ENCODE measurements at places on chromosomes 7 and 10. TPM values are rescaled to one million over a fixed set of nuclear protein-coding genes. Genes with fewer than 3 reads are reported as not detected.

GRCh38 chr10:49388161-49388560 is 7.7 kb downstream of the DRGX start:
- no peaks in the 10 kb centered on the region for H3K4me1 ChIP-seq
- H3K36me3 ChIP-seq: no peaks in the 10 kb centered on the region
- no peak overlapping the region for H3K4me3 ChIP-seq
- no peak for DNase-seq
- H3K27ac ChIP-seq: no peak overlapping the region
- peaks cover 30% of the 10 kb centered on the region for H3K27me3 ChIP-seq

GRCh38 chr10:102504976-102505300 is 1.2 kb downstream of the SUFU start:
- H3K36me3 ChIP-seq: peaks cover 19% of the 10 kb centered on the region
- DNase-seq: no peak
- peak overlapping the region; percentile 96 for H3K4me3 ChIP-seq
- H3K27me3 ChIP-seq: no peaks in the 10 kb centered on the region
- H3K27ac ChIP-seq: no peak overlapping the region

DNA sequence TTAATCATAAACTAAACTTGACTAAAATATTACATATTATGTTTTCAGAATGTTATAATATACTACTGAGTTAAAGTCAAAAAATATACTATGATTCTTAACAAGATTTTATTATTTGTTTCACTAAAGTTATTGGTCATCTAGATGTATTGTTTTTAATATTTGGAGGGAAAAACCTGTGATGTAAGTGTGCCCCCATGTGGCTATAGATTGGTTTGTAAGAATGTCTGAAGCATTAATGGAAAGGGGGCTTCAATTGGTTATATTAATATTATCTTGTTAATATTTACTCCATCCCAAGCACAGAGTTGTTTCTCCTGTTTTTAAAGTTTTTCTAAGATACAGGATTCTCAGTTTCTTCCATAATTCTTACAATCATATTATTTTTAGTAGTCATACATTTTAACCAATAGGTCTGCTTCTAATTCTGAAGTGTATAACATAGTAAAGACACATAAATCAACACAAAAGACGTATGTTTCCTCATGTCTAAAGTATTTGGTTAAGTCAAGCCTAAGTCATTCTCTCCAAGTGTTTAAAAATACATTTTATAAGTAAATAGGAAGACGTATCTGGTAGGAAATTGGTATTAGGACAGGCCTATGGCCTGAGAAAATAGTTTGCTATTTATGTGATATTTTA is 58.0 kb downstream of the GNAT3 start:
- DNase-seq: no peak
- no peaks in the 10 kb centered on the region for H3K27me3 ChIP-seq
- H3K27ac ChIP-seq: no peak overlapping the region
- no peaks in the 10 kb centered on the region for H3K4me1 ChIP-seq
- H3K4me3 ChIP-seq: no peak overlapping the region

GRCh38 chr10:58543141-58543540 is 30.5 kb downstream of the BICC1 start:
- H3K27me3 ChIP-seq: no peaks in the 10 kb centered on the region
- no peaks in the 10 kb centered on the region for H3K4me1 ChIP-seq
- no peaks in the 10 kb centered on the region for H3K36me3 ChIP-seq
- no peak overlapping the region for H3K27ac ChIP-seq

GRCh38 chr7:135673360-135673706 is 11.0 kb downstream of the STMP1 start:
- peaks cover 40% of the 10 kb centered on the region for H3K36me3 ChIP-seq
- no peak overlapping the region for H3K27ac ChIP-seq
- no peaks in the 10 kb centered on the region for H3K4me1 ChIP-seq
- H3K4me3 ChIP-seq: no peak overlapping the region
- no peaks in the 10 kb centered on the region for H3K27me3 ChIP-seq

DNA sequence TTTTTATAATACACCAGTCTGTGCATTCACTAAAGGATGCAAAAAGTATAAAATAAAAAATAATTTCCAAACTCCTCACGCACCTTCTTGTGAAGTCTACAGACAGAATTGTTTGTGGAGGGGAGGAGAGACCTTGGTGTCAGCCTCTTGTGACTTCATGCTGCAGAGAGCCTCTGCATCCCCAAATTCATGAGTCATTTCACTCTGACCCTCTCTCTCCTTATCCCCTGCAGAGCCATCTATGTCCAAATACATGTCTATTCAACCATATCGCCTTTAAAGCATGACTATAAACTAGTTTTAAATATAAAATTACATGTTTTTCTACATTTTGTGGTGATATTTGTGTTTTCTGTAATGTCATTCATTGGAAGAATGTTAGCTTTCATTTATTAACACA is 6.0 kb downstream of the CREB5 start:
- H3K27ac ChIP-seq: no peak overlapping the region
- no peaks in the 10 kb centered on the region for H3K36me3 ChIP-seq
- H3K4me1 ChIP-seq: no peaks in the 10 kb centered on the region
- H3K27me3 ChIP-seq: peaks cover 22% of the 10 kb centered on the region
- no peak overlapping the region for H3K4me3 ChIP-seq

TMEM140 gene
- total RNA-seq: 32.2 TPM

DNA sequence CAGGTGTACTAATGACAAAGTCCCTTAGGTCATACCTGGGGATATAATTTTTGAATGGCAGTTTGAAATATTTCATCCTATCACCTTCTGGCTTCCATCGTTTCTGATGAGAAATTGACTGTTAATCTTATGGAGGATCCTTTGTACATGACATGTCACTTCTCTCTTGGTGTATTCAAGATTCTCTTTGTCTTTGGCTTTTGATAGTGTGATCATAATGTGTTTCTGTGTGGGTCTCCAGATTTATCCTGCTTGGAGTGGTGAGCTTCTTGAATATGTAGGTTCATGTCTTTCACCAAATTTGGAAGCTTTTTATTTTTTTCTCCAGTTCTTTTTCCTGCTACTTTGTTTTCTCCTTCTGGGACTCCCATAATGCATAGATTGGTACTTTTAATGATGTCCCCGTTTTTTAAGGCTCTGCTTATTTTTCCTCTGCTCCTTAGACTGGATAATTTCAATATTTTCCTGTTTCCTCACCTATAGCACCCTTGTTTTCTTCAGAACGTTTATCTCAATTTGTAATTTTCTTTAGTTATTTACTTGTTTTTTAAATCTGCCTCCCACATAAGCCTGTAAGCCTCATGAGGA is 4.4 kb downstream of the RBM33 start:
- H3K4me1 ChIP-seq: peaks cover 34% of the 10 kb centered on the region
- H3K27me3 ChIP-seq: no peaks in the 10 kb centered on the region
- DNase-seq: no peak

DNA sequence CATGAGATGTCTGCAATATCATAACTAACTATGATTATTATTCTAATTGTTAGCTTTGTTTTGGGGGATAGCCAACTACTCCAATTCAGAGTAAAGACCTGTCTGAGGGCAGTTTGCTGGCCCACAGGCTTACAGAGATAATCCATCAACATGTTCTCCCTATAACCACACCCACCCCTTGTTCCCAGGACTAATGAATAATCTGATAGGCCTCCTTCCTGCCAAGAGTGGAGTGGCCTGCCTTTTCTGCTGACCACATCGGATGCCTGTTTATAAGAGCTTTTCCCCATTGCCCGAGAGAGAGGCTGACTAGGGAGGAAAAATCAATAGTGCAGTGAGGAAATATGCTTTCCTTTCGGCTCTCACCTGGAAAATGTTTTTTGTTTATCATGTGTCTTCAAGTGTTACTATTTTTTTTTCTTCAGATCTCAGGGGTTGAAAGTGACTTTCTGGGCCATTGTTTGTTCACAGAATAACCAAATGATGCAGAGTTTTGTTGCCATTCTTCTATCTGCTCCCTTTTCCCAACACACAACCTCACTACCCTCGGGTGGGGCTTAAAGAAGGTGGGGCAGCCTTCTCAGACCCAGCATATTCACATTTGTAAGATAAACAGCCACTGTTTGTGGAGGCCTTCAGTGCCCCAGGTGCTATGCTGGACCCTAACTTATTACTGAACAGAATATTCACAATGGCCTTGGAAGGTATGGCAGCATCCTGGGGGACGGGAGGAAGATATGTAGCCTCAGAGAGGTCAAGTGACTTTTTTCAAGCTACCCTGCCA is 38.4 kb downstream of the PLPP4 start:
- no peaks in the 10 kb centered on the region for H3K27me3 ChIP-seq
- no peak overlapping the region for H3K27ac ChIP-seq
- no peaks in the 10 kb centered on the region for H3K36me3 ChIP-seq
- H3K4me3 ChIP-seq: no peak overlapping the region

- peaks cover 13% of the 10 kb centered on the region for H3K4me1 ChIP-seq
- no peak for DNase-seq
- no peak overlapping the region for H3K27ac ChIP-seq
- no peak overlapping the region for H3K4me3 ChIP-seq
These were observed 37.7 kb downstream of the HTRA1 start for GRCh38 chr10:122499012-122499411.

TMEM176A gene
- total RNA-seq: not detected

CTNNA3 gene
- total RNA-seq: not detected
